ENCODE measurements at places on chromosomes 3 and 15.

DNA sequence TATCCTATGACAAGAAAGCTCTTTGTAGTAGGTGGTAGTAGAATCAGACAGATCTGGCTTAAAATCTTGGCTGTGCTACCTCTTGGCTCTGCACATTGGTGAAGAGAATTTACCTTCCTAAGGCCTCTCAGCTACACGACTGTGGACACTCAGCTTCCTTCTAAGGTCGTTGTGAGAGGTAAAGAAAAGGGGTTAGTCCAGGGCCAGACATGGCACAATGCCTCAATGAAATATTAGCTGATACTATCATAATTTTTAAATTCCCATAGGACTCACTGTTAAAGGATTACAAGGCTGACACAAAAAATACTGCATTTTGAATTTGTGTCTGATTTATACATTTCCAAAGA lies 80.4 kb downstream of the IGF1R start:
- DNase-seq, result no peak

DNA sequence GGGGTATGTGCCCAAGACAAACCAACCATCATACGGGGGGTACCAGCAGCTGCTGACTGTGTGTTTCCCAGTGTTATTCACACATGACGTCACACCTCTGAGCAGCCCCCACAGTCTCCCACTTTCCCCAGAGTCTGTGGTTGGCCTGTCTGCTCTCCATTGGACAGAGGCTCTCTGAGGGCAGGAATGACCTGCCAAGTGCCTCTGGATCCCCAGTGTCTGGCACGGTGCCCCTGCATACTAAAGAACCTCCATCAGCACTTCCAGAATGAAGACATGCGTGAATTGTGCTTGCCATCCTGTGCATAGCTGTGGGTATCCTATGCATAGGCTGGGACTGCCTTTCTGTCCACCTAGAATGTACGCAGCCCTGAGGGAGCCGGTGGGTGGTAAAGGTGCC lies 3.5 kb upstream of the CCDC9B start:
- no peak for DNase-seq

DNA sequence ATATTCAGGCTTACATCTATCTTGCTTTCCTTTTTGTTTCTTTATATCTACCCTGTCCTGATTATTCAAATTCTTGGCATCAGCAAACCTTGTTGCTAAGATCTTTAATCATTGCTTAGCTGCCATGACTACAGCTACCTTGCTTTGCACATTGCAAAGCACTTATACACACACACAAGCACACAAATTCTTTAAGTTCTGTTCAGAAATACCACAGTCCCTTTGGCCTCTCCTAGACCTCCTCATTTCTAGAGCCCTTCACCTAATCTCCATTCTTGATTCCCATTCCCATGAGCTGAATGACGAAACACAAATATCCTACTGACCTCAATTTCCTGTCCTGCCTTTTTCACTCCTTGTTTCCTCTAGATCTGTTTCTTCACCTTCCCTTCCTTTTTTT lies 409.6 kb downstream of the UNC13C start:
- DNase-seq, result no peak

GRCh38 chr15:37984368-37984767 lies 49.9 kb downstream of the TMCO5A start:
- no peak for DNase-seq
